ENCODE measurements at places on chromosomes 13 and 19. TPM values are rescaled to one million over a fixed set of nuclear protein-coding genes. Genes with fewer than 3 reads are reported as not detected.

- no peak for DNase-seq
Observed at GRCh38 chr19:40136818-40137217, 46.1 kb upstream of the ZNF780A start.

- no peak for DNase-seq
Observed at GRCh38 chr13:93996481-93996880, 483.0 kb downstream of the DCT start.

- no peak for DNase-seq
Observed at GRCh38 chr13:35499196-35499662, 22.7 kb upstream of the MAB21L1 start.

GRCh38 chr13:53131361-53131760 is 102.7 kb downstream of the OLFM4 start:
- DNase-seq, result no peak

DNA sequence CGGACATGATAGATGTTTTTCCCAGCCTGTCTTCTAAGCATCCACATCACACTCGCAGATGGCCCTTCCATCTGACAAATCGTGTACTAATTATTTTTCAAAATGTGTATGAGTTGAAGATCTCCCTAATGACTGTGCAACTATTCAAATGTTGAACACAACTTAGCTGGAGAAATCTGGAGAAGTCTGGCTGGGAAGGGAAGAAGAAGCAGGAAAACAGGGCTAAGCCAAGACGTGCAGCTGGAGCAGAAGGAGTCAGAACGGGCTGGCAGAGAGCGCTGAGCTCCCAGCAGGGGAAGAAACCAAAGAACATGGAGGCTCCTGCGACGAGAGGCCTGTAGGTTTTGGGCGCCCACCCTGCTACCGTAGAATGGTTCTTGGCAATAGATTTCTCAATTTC is 13.2 kb upstream of the LATS2 start:
- no peak for DNase-seq

- no peak for DNase-seq
Observed at GRCh38 chr13:94479616-94480015, at the start of gene DCT. TSS of gene DCT (minus strand) at chr13:94479682. CDS start at chr13:94479255, 427 bp downstream.

The ADM5 gene
- 11.1 TPM for total RNA-seq

DNA sequence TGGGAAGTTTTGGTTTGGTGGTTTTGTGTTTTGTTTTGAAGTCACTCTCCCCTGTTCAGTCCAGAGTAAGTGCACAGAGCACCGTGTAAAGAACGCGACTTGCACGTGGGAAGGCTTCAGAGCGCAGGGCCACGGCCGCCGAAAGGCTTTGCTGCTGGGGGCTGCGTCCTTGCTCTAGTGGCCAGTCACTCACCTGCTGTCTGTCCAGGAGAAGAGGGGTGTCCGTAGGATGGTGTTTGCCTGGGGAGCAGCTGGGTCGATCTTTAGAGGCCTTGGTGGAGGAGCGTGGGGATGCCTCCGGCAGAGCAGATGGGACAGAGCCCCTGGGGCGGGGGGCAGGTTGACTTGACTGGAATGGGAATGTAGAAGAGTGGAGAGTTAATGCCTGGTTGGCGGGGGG is 116.6 kb upstream of the MCF2L start:
- no peak for DNase-seq

The KLF1 gene
- total RNA-seq, result not detected

DNA sequence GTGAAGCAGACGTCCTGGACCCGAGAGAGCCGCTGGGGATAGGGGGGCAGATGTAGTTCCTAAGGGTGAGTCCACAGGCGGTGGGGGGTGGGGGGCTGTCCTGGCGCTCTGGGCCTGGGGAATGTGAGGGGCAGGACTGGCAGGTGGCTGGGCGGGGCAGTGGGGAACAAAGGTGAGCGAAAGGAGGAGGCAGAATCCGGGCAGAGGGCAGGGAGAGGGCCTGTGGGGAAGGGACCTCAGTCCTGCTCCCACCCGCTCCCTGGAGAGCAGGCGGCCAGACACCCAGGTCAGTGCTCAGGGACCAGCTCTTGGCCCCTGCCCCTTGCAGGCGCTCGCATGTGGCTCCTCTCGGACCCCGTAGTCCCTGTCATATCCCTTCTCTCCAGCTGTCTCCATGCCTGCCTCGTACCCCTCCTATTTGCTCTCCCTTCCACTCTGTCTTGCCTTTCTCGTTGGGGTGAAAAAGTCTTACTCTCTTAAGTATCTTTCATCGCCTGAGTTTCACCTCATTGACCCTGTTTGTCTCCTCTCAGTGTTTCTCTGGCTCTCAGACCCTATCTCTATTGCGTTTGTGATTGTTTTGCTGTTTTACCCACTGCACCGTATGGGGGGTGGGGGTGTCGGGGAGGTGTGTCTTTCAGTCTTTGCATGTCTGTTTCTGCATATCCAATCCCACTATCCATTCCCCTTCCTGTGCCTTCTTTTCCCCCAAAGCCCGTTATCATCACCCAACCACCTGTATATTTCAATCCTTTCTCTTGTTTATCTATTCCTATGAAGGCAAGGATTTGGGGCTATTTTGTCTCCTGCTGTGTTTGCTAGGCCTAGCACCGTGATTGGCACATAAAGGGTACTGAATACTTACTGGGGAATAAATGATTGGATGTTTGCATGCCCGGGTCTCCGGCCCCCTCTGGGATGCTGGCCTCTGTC is 5.8 kb downstream of the SPHK2 start:
- DNase-seq, result no peak

Measured in HT1080 (cell line).